ENCODE measurements at places on chromosomes 3 and 15.

- no peak for DNase-seq
Measured at GRCh38 chr3:127152684-127153505, 40.0 kb upstream of the PRR23E start.

DNA sequence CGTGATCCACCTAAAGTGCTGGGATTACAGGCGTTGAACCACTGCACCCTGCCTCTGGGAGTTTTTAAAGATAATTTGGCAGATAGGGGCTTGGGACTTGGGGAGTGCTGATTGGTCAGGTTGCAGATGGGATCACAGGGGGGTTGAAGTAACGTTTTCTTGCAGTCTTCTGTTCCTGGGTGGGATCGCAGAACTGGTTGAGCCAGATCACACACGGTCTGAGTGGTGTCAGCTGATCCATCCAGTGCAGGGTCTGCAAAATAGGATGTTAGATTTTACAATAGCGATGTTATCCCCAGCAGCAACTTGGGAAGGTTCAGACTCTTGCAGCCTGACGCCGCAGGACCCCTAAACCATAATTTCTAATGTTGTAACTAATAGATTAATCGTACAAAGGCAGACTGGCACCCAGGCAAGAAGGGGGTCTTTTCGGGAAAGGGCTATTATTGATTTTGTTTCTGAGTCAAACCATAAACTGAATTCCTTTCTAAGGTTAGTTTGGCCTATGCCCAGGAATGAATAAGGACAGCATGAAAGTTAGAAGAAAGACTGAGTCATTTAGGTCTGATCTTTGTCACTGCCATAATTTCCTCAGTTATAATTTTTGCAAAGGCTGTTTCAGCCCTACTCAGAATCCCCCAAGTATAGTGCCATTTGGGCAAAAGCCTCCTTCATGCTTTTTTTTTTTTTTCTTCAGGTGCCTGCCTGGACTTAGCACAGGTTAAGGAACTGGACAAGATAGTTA, 1.5 kb upstream of the CA12 start:
- no peak for DNase-seq

DNA sequence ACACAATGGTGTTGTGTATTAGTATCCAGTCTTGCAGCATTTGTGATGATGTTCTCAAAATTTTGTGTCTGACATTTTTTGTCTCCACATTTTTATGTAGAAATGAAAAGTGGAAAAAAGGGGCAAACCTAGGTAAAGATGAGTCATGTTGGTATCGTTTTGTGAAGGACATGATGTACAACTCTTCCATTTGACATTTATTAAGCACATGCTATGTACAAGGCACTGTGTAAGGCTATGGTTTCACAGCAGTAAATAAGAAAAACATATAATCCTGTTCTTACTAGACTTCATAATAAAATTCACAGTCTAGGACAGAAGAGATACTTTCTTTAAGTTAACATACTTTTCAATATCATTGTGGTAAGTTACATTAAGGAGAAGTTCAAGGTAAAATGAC, 143.5 kb upstream of the CNTN4 start:
- DNase-seq, result no peak

- DNase-seq, result no peak
Measured at GRCh38 chr3:132513057-132513456, 84.0 kb upstream of the ACKR4 start.

- DNase-seq, result no peak
Measured at GRCh38 chr3:28198161-28198560, 43.3 kb upstream of the CMC1 start.

GRCh38 chr15:82792068-82792467, 13.8 kb downstream of the FSD2 start:
- DNase-seq, result no peak

DNA sequence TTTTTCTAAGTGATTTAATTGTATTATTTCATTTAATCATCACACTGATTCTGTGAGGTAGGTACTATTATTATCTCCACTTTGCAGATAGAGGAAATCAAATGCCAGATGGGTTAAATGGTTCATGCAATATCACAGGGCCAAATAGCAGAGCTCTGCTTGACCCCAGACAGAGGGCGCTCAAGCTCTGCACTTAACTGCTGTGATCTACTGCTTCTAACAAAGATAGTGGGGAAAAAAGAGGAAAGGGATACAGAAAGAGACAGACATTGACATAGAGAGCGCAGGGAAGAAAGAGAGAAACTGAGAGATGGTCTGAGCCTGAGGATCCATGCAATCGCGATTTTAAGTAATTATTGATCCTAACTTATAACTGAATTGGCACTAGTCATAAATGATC, 279.1 kb upstream of the THRB start:
- no peak for DNase-seq

DNA sequence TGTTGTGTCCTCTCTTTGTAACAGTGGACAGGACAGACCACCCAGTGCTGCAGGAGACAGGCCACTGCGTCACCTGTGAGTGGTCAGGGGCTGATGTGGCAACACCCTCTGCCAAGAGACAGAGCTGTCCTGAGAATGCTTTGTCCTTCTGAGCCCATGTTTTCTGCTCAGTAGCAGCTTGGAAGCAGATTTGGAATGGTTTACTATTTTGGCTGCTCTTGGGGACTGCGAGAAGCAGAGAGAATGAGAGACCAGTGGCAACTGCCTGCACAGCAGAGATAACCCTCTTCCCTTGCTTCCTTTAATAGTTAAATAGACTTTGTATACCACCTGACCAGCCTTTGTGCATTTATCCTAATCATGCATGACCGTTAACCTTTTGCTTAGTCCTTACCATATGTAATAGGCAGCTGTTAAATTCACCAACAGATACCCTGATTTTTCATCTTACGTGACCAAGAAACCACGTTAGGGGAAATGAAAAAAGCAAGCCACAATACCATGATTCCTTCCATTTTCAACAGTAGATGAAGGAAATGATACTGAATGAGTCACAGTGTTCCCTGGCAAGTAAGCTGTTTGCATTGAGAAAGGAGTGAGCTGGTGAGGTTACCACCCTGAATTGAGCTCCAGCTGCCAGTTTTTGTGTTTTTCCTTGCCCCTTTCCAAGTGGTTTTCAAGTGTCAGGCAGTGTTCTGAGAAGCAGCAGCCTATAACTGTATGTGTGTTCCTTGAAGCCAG, 35.5 kb downstream of the B3GALNT1 start:
- no peak for DNase-seq

- no peak for DNase-seq
Measured at GRCh38 chr3:186663361-186664118, 2.3 kb upstream of the HRG start.
